HFF-Myc (cell line): ENCODE measurements at places on chromosomes 7 and 10.

DNA sequence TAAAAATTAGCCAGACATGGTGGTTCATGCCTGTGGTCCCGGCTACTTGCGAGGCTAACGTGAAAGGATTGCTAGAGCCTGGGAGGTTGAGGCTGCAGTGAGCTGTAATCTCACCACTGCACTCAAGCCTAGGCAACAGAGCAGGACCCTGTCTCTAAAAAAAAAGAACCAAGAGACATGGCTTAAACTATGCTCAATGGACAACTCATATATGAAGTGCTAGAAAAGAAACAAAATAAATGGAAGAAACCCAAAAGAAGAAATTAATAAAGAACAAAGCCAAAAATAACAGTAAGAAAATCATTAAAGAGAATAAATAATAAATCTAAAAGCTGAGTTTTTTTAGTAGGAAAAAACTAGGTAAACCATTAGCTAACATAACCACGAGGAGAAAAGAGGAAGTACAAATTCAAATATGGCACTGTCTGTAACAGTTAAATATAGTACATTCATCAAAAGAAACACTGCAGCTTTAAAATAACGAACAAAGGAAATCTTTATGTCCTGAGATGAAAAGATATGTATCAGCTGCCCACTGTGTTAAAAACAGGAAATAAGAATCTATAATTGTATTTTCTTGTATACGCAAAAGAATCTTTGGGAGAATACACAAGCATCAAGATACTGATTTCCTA, 48.7 kb downstream of the UPF2 start:
- no peak for DNase-seq

DNA sequence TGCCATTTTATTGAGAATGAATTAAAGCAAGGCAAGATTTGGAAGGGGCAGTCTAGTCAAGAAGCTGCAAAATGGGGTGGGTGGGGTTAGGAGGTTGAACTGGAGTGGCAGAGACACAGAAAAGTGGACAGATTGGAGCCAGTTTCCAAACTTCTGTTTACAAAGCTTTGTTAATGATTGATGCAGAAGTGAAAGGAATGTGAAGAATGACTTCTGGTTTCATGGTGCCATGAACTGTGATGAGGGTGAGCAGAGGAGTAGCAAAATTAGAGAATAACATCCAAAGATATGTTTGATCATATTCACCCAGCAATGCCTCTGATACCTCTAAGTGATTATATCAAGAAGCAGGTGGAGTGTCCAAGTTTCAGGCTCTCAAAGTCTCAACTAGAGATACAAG, 1118.0 kb upstream of the C7orf33 start:
- DNase-seq, result no peak

DNA sequence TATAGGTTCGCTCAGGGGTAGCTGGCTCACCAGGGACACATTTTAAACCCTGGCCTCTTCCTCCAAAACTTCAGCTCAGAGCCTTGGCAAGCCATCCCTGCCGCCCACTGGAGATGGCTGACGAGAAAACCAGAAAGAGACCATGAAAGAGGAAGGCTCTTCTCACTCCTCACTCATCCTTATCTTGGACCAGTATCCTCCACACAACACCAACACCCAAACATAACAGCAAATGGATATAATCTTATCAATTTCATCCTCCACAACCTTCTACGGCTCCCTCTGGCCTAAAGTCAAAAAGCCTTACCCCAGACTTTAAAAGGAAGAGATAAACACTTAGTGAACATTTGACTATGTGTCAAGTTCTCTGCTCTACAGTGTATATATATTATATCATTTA, 26.9 kb downstream of the DLG5 start:
- DNase-seq, result no peak

GRCh38 chr7:71896535-71896934, 515.6 kb downstream of the CALN1 start:
- no peak for DNase-seq

GRCh38 chr7:5591278-5591874, 167.7 kb upstream of the TNRC18 start:
- DNase-seq, result no peak

DNA sequence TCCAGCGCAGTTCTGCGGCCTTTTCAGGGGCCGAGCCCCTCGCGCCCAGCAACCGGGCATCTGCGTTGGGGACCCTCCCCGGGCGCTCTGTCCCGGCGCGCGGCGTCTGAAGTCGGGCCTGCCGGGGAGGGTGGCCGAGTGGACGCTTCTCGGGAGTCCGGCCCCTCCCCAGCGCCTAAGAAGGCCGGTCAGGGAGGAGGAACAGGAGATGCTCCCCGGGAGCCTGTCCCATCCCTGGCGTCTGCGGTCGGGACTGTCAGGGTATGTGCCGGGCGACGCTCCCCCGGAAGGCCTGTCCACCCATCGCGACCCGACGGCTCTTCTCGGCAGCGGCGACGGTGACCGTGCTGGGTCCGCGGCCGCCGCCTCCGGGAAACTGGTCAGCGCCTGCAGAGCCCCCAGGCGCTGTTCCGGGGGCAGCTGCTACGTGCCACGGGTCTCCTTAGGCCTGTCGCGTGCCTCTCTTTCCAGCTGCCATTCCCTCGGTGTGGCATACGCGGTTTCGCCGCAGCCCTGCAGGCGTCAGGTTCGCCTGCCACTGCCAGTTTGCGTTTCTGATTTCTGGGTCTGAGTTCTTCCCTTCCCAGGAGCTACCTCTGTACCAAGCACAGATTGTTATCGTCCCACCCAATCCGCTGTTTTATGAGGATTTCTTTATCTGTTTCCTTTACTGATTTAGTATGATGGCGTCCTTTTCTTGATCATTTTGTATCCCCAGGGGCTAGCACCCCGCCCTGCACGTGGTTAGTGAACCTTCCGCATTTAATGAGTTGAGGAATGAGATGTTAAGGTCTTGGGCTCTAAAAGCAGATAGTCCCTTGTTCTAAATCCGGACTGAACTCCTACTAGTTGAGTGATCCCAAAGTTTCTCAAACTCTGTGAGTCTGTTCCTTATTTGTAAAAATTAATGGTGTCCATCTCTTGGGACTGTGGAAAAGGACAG, 782 bp downstream of the IFIT5 start:
- DNase-seq, result no peak

DNA sequence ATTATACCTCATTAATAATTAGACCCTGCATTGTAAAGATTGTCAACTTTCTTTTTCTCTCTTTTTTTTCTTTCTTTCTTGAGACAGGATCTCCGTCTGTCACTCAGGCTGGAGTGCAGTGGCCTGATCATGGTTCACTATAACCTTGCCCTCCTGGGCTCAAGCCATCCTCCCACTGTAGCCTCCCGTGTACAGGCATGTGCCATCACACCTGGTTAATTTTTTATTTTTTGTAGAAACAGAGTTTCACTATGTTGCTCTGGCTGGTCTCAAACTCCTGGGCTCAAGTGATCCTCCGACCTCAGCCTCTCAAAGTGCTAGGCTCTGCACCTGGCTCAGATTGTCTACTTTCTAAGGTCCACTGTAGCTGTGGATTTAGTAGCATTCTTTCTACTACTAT, 50.7 kb downstream of the MDFIC start:
- no peak for DNase-seq
